ENCODE measurements at places on chromosomes 2 and 18.

DNA sequence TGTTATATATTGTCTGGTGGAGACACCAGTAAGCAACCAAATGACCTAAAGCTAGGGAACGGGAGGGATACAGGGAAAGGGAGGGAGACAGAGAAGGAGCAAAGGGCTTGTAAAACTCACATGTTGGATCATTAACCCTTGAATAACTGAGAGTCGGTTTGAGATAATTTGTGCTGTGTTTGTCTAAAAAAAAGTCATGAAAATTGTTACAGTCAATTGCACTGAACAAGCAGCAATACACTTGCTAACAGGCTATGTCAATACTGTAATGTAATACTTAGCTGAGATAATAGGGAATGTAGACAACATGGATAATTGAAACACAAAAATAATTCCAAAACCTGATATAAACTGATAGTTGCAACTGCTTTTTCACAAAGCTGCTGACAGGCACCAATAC, 71.3 kb upstream of the ZNF521 start:
- no peak for DNase-seq

GRCh38 chr2:223722226-223722625, 115.2 kb downstream of the AP1S3 start:
- no peak for DNase-seq

GRCh38 chr2:25188405-25188804, 20.0 kb upstream of the POMC start:
- DNase-seq: no peak

DNA sequence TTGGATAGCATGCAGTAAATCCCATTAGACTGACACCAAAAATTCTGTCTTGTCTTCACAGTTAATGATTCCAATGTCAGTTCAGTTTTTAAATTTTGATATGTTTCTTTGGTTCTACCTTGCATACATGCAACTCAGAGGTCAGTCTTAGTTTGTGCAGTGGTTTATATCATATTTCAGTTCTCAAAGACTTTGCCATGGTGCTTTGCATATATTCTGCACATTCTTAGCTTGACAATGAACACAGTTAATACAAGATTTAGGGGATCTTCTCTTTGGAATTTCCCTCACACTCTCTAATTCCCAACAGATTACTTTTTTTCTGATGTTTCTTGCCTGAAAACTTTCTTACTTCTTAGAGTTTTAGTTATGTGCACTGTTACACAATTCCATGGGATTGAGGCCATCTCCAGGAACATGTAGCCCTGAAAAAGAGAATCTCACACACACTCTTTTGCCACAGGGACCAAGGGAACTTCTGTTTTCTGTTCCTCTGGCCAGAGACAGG, 17.3 kb downstream of the NOL4 start:
- no peak for DNase-seq

DNA sequence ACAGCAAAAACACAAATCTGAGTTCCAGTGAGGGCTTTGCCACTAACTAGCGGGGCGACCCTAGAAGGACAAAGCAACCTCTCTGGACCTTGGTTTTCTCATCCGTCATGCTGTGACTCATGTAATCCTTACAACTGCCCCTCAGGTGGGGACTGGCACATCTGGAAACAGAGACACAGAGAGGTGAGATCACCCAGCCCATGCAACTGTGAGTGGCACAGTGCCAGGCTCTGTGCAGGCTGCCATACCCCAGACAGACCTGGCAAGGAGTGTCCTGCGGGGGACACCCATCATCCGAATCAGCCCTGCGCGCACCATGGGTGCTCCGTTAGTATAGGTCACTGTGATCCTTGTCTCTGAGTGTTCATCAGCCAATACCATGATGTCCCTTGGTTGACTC, 198.3 kb downstream of the SMAD7 start:
- DNase-seq: no peak

GRCh38 chr2:239152239-239152915, 248.4 kb downstream of the HDAC4 start:
- DNase-seq: no peak

GRCh38 chr2:148020111-148021058, at the start of gene ORC4:
Gene ORC4 (minus strand): TSS chr2:148020737. CDS start chr2:147975958, 44,779 bp downstream.
- peak; percentile 97 for DNase-seq
